Activated naive CD8-positive, alpha-beta T cell treated with anti-CD3 and anti-CD28 coated beads, Interleukin-2, amount 50 U/mL, for 16 hours (primary cell): ENCODE measurements at places on chromosomes 11 and 22.

DNA sequence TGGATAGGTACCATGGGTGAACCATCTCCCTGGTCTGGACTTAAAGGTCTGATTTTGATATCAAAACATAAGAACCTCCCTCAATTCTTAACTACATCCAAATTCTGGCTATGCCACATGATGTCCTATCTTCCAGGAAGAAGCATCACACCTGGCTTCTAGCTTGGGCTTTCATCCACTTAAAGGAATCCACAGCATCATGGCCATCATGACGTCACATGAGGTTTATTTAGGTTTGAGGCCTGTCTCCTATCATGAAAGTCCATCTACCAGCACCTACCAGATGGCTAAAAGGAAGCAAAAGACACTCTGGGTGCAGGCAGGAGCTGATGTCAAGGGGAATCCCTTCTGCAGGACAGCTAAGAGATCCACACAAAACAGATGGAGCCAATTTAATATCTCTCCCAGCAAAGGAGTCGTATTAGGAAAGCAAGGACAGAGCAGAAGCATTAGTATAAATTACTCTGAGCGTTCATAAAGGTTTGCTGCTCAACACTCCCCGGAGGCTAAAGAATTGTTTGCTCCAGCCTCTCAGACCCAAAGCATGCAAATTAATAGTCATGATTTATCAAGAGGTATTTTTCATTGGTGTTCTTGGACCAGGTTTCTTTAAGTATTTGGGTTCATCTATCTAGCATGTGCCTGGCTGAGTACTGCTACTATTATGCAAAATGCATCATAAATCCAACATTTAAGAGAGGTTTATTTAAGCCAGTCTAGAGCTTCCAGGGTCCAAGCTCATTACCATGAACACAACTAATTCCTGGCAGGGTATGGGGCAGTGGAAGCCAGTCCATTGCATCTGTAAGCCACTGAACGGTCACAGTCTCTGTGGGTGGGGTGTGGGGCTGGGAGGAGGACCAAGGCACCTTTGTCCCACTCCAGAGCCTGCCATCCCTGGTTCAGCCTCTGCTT lies 47.2 kb downstream of the GALNT18 start:
- DNase-seq: no peak

GRCh38 chr11:128619540-128620308 lies 32.4 kb upstream of the ETS1 start:
- no peak for DNase-seq

DNA sequence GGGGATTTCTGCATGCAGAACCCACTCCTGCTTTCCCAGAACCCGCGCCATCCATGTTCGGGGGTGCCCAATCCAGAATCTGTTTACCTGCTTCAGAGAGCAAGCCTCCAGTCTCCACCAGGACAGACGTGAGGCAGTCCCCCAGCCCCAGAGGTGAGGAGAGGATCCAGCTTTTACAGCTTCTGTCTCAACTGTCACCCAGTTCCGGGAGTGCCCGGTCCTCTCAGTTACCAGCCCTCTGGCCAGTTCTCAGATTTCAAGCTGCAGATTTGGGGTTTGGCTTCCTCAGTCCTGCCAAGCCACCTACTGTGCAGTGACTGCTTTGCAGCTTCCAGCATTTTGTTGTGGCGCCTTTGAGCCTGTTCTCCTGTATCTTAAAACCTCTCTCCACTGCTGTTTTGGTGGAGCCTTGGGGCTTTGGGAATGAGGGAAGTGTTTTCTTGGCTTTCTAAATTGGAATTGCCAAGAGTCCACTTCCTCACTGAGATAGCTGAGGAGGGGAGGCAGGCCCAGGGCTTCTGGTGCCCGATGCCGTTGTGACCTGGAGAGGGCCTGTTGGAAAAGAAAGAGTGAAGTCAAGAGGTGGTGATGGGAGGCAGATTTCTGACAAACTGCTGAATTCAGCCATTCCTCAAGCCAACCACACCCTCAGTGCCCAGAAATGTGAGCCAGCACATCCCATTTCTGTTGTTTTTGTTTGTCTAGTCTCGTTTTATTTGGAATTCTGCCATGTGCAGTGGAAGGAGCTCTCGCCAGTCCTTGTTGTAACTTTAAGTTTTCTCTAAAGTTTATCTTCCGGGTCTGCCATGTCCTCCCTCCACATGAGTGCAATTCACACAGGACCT lies 513.4 kb downstream of the TBC1D22A start:
- no peak for DNase-seq

GRCh38 chr11:134063991-134064747 lies 4.7 kb upstream of the JAM3 start:
- DNase-seq: no peak

GRCh38 chr22:43682851-43683250 lies 129.3 kb downstream of the EFCAB6 start:
- no peak for DNase-seq
